ENCODE measurements at places on chromosomes 2 and 18.

DNA sequence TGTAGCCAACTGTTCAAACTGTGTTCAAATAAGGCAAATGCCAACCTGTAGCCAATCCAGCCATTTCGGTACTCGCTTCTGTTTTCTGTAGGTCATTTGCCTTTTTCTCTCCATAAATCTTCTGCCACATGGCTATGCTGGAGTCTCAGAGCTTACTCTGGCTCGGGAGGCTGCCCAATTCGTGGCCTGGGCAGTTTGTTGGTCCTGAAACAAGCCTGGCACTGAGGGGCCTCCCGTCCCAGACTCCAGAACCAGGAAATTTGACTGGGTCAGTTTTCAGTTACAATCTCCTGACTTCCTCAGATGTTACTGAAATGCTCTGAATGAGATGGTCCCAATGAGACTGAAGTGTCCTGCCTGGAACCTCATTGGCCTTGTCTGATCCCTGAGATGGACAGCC, 120.8 kb upstream of the NPAS2 start:
- DNase-seq = no peak

DNA sequence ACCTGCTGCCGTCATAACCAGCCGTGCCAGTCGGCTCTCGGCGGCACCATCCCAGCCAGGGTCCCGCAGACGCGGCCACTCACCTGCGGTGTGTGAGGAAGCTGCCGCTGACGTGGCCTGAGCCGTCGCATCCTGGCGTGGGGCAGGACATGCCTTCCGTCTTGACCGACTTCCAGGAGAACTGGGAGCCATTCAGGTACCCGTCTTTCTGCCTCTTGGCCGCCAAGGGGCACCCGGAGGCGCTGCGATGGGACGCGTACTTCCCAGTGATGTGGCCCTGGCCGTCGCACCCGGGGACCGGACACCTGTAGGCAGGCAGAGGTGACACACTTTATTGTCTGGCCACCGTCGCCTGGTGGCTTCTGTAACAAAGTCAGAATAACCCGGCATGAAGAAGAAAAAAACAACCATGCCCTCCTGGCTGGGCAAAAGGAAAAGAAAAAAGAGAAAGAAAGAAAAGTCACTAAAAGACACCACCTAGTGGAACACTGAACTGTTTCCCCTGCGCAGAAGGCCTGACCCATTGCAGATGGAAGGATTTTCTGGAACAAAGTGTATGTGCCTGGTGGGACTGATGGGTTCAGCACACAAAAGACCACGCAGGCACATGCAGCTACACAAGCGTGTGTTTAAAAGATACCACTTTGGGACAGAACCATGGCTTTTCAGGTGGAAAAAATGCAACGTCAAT, 94.9 kb upstream of the PXDN start:
- no peak for DNase-seq

GRCh38 chr2:222306393-222307142, 7.8 kb upstream of the PAX3 start:
- no peak for DNase-seq

GRCh38 chr2:201654616-201655384, 11.5 kb upstream of the TMEM237 start:
- no peak for DNase-seq

DNA sequence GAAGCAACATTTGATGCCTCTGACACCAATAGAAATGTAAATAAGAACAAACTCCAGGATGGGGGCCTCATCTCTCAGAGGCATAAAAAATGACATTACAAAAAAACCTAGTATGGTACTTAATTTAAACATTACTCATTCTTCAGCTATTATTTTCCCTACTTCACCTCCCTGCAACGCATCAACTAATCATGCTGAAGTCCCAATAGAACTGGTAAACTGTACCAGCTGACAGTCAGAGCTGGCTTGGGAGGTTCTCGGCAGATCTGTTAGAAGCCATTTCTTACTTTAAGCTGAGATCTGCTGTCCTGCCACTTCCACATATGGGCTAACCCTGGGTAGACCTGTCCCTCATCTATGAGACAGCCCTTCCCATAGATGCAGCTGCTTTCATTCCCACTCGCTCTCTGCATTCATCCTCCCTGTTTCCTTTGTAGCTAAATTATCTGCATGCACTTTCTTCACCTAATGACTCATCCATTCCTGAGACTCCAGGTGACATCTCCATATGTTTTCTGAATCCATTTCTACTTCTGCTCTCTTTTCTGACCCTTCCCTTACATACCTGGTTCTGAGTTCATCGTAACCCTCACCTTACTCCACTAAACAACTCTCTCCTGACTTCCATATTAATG, 108.1 kb downstream of the AOX1 start:
- no peak for DNase-seq

All from urinary bladder (tissue), 4 donors.